Liver (tissue), 10 donors: ENCODE measurements at places on chromosomes 5 and 9. TPM values are rescaled to one million over a fixed set of nuclear protein-coding genes. Genes with fewer than 3 reads are reported as not detected.

- no peak for DNase-seq
Measured at GRCh38 chr9:124654431-124654830, 116.7 kb downstream of the NR6A1 start.

- DNase-seq: no peak
Measured at GRCh38 chr5:159581502-159582249, 251.4 kb upstream of the IL12B start.

DNA sequence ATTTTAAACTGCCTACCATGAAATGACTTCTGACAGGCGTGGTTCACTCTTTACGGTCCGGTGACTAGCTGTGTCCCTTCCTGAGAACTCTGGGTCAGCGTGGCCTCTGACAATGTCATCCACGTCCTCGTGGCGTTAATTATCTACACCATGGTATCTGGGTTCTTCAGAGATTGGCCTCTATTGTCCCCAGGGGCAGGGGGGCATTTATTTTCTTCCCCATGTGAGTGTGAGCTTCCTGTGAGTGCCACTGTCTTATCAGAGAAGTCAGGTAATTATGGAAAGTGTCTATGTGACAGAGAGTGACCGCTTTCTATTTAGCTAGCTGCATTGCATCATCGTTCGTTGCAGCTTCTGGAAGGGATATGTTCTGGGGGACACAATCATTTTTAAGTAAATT is 77.2 kb downstream of the FBXL7 start:
- DNase-seq: no peak

DNA sequence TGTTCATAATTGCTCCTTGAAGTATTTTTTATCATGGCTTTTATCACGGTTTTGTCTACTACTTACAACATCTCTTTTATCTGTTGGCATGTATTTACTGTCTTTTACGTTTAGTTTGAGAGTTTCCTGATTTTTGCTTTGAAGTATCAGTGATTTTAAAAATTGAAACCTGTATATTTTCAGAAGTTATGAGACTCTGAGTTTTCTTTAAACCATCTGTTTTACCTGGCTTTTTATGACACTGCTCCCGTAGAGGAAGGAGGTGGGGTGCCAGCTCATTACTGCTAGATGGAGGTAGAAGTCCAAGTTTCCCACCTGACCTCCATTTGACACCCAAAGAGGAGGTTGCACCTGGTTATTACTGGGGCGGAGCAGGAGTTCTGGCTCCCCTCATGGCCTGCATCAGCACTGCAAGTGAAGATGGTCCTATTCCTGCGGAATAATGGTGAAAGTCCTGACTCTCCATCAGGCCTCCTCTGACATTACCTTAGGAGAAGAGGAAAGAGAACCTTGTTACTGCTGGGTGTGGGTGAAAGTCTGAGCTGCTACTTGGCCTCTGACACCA is 10.0 kb upstream of the ZNF131 start:
- DNase-seq: no peak

GRCh38 chr5:39502704-39503103 is 77.9 kb upstream of the DAB2 start:
- DNase-seq: no peak

GRCh38 chr5:158126442-158127405 is 267.8 kb upstream of the CLINT1 start:
- DNase-seq: no peak

- DNase-seq: no peak
Measured at GRCh38 chr5:25540628-25541027, 895.9 kb upstream of the CDH10 start.

DNA sequence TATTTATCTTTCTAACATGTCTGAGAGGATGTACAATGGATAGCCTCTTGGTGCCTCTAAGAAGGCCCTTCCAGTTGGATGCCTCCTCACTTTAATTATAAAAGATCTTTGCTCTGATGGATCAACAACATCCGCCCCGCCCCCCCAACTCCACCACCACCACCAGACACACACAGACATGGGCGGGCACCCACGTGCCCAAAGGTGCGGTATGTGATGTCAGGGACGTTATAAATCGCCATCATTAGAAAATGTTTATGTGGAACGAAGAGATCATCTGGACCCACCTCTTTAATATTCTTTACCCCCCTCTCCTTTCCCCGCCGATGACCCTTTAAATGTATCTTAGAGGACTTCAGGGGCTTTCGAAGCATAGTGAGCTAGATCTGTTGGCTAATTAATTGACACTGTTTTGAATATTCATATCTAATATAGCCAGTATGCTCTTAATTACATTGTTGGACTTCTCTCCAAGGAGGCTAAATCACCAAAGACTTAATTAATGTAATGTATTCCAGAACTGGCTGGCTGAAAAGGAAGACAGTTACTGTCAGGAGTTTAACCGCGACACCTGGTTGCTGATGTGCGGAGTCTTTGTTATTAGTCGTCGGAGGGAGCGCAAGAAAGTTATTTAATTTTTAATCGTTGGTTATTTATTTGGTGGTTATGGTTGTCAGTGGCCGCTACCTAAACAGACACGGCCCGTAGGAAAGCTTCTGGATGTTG is 6.1 kb upstream of the FOXB2 start:
- DNase-seq: no peak

DNA sequence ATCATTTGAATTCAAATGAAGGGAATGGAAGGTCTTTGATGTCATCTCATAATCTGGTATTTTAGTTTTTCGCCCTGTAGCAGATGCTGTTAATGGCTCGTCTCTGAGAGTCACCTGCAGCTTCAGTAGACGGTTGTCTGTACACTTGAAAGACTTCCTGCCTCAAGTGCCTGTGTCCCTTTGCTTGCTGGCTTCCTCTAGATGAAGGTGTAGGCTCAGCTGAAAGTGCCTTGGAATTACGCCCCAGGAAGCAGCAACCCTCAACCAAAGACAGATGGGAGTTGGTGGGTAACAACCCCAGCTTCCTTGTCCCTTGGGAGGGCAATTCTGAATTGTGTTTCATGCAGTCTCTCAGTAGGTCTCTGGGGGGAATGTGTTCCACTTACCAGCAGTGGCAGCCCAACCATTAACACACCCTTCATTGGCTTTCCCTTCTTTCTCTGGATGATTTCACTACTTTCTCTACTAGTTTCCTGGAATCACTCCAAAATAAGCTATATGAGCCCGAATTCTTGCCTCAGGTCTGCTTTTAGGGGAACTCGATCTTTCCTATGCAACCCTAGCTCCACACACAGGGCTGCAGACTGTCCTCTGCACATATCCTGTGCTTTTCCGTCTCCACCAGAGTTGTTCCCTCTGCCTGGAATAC is 395.6 kb downstream of the DMAC1 start:
- DNase-seq: no peak

- no peak for DNase-seq
Measured at GRCh38 chr9:31608416-31608815, 776.0 kb upstream of the ACO1 start.

DNA sequence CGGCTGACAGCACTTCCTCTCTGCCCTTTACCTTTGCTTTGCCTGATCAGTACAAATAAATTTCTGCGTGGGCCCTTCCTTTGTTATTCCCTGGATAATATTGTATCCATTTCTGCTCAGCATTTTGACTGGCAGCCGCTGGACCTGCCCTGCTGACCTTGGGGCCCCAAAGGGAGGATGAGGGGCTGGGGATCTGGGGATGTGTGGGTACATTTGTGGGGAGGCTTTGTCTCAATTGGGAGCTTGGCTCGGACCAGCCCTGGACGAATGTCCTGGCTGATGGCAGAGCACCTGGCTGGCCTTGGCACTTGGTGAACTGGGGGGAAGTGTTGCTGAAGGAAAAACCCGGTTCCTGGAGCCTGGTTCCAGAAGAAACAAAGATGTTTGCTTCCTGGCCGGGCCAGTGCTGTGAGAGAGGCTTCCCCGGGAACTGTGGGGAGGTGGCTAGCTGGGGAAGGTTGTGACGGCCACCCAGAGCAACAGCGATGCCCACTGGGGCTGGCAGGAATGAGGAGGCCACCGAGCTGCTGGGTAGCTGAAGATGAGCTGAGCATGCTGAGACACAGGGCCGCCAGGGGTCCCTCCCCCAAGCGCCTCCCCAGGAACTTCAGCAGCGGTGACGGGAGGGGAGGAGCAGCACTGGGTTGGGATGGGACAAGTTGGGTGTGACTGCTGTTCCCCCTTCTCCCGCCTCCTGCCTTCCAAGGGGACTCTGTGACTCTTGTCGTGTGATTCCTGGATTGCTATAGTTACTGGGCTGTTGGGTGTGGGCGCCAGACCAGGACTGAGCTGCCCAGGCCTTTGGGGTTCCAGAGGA is 8.4 kb downstream of the LMX1B start:
- no peak for DNase-seq

DNA sequence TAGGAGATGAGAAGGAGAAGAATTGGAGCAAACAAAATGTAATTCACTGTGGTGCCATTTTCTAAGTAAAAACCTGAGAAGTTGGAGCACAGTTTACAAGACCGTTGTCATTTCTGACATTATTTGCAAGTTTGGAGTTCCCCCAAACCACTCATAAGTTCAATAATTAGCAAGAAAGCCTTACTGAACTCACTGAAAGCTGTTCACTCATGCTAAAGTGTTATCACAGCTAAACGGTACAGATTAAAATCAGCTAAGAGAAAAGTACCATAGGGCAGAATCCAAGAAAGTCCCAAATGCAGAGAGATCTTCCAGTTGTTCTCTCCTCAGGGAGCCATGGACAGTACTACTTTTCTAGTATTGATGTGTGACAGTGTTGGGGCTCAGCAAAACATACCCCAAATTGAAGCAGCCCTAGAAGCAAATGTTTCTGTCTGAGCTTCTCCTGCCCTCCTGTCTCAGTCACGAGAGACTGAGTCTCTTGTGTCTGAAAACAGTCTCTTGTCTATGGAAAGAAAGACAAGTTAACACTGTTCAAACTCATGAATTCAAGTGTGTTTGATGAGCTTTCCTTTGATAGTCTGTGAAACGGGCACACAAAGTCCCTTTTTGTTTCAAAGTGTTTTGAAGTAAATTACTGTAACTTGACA is 221.2 kb downstream of the GABRG2 start:
- DNase-seq: no peak

DNA sequence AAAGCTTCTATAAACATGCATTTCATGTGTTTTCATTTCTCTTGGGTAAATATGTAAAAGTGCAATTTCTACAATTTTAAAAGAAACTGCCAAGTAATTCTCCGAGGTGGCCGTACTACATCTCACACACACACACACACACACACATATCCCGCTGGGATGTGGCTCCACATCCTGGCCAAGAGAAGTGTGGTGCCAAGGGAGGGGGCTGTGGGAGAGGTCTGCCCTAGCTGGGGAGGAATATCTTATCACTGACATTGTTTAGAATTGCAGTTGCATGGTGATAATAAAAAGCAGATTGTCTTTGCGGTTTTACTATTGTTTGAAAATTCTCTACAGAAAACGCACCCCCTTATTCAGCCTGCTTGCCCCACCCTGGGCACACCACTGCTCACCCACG is 558.4 kb downstream of the BNC2 start:
- DNase-seq: no peak

- no peak for DNase-seq
Measured at GRCh38 chr9:88056876-88057275, 81.4 kb downstream of the SPATA31C2 start.

- no peak for DNase-seq
Measured at GRCh38 chr9:129571298-129572051, 49.4 kb downstream of the C9orf50 start.

- no peak for DNase-seq
Measured at GRCh38 chr5:53433026-53433425, 47.4 kb upstream of the FST start.

- no peak for DNase-seq
Measured at GRCh38 chr5:121156565-121156964, 692.5 kb downstream of the PRR16 start.

DNA sequence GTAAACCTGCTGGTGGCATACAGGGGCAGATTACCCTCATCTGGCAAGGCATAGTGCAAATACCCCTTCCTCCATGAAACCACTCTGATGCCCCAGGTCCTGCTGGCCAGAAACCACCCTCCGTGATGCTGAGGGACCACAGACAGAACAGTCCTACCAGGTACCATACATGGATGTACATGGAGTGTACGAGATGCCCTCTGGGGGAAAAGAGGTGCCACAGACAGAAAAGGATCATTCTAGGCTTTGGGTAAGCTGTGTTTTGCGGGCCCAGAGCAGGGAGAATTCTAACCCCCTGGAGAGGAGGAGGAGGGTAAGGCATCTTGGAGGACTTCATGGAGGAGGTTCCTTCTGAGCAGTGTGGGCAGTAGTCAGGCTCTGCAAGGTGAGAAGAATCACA is 68.3 kb downstream of the GABBR2 start:
- no peak for DNase-seq

KYAT1 gene
- total RNA-seq: 8.1 TPM

KIF12 gene
- total RNA-seq: 3.8 TPM

FGFR4 gene
- total RNA-seq: 64.4 TPM

NR2F1 gene
- total RNA-seq: 10.9 TPM

CATSPER3 gene
- 0.28 TPM for total RNA-seq

VLDLR gene
- 2.8 TPM for total RNA-seq

PLPP7 gene
- total RNA-seq: 0.51 TPM

ROR2 gene
- 0.70 TPM for total RNA-seq
